A673 (cell line): ENCODE measurements at places on chromosomes 12 and 14. TPM values are rescaled to one million over a fixed set of nuclear protein-coding genes. Genes with fewer than 3 reads are reported as not detected.
A peak's percentile ranks its signal among the peaks of the same experiment; 100 is the strongest.

TEX52 gene
- 0.44 TPM in 1 of 2 replicates, not detected in the other for total RNA-seq

PDZRN4 gene
- not detected in 2 replicates for total RNA-seq

LRTM2 gene
- not detected in 2 replicates for total RNA-seq

TAS2R42 gene
- not detected in 2 replicates for total RNA-seq

RPAP3 gene
- 70.5 and 81.1 TPM in 2 replicates for total RNA-seq

SLCO1C1 gene
- 1.5 TPM in 1 of 2 replicates, not detected in the other for total RNA-seq

KRT78 gene
- not detected in 2 replicates for total RNA-seq

A2M gene
- total RNA-seq, result 1.3 and 2.0 TPM in 2 replicates

PLA2G1B gene
- total RNA-seq, result not detected in 2 replicates

INHBC gene
- not detected in 2 replicates for total RNA-seq

RPGRIP1 gene
- 0.86 and 0.98 TPM in 2 replicates for total RNA-seq

DNA sequence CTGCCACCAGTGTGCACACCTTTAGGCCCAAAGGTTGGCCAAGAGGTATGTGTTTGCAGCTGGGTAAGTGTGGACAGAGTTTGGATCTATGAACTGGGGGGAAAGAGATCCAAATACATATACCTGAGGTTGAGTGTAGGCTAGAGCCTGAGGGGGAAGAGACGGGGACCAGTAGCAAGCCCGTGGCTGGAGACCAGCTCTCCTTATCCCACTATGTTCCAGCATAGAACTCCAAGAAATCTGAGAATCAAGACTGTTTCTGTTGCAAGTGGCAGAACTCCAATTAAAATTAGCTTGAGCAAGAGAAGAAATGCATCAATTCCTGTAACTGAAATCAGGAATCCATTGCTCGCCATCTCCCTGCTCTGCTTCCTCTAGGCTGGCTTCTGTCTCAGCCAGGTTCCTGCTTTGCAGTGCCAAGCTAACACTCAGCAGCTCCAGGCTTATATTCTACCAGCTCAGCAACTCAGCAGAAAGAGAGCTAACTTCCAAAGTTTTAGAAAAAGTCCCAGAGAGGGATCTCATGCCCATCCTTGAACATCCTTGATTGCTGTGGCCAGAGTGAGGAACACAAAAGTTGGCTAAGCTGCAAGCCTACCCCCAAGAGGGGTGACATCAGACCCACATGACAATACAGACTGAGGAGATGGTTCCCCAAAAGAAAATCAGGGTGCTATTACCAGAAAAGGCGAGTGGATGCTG, 1.5 kb upstream of the PCK2 start:
- H3K27me3 ChIP-seq, result no peaks in the 10 kb centered on the region
- peak overlapping the region; percentile 94 for H3K27ac ChIP-seq
- no peaks in the 10 kb centered on the region for H3K36me3 ChIP-seq
- H3K4me3 ChIP-seq, result no peak overlapping the region

DNA sequence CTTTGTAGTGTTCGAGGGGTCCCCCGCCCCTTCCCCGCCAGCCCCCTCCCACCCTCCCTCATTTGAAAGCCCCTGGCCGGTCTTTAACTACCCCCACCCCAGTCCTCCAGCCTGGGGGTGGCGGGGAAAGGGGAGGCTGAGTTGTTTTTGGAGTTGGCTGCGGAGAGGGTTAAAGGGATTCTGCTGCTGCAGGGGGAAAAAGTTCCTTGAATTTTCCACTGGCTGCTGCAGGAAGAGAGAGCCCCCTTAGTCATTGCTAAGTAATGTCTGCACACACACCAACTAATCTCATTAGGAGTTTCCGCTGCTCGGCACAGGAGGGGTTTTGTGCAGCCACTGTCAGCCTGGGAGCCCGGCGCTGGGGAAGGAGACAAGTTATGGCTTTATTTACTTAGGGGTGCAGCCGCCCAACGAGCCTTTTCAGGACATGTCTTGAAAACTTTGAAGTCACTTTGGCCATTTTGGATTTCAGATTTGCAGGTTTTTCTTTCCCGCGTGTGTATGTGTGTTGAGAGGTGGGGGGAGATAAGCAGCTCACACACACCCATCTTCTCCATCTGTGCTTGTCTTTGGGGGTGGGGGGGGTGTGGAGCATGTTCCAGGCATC, 1.8 kb downstream of the ELK3 start:
- no peaks in the 10 kb centered on the region for H3K36me3 ChIP-seq
- peak overlapping the region; percentile 92 for H3K4me3 ChIP-seq
- H3K27ac ChIP-seq, result peak overlapping the region; percentile 97
- peak; percentile 96 for DNase-seq
- no peaks in the 10 kb centered on the region for H3K27me3 ChIP-seq

DNA sequence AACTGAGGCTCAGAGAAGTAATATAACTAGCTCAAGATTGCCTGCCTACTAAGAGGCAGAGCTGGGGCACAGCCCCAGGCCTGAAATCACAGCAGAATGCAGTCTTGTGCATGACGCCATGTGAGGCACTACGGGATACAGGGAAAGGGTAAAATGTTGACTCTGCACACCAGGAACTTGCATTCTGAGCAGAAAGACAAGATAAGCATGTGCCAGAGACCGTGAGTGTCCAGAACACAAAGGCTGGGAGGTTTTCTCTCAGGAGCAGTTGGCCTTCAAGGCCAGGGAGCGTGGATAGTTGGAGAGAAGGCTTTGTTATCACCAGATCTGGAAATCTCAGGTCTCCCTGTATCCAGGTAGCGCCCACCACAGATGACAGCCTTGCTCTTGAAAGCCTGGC, 23.2 kb upstream of the MLEC start:
- H3K36me3 ChIP-seq, result no peaks in the 10 kb centered on the region
- H3K27me3 ChIP-seq, result no peaks in the 10 kb centered on the region
- DNase-seq, result no peak
- H3K4me1 ChIP-seq, result peaks cover 3% of the 10 kb centered on the region

GRCh38 chr14:49516286-49516685, 69.9 kb downstream of the RPS29 start:
- no peaks in the 10 kb centered on the region for H3K4me1 ChIP-seq
- DNase-seq, result no peak
- no peak overlapping the region for H3K27ac ChIP-seq
- H3K36me3 ChIP-seq, result no peaks in the 10 kb centered on the region
- H3K4me3 ChIP-seq, result no peak overlapping the region

- H3K36me3 ChIP-seq, result no peaks in the 10 kb centered on the region
- peak; percentile 94 for DNase-seq
- H3K27me3 ChIP-seq, result no peaks in the 10 kb centered on the region
- peak overlapping the region; percentile 10 for H3K4me3 ChIP-seq
- peak overlapping the region; percentile 67 for H3K27ac ChIP-seq
Measured at GRCh38 chr14:71235875-71236274, 328.6 kb downstream of the PCNX1 start.

GRCh38 chr12:42767326-42767954, 177.9 kb upstream of the PRICKLE1 start:
- H3K4me1 ChIP-seq, result no peaks in the 10 kb centered on the region
- no peak overlapping the region for H3K27ac ChIP-seq
- no peak overlapping the region for H3K4me3 ChIP-seq
- DNase-seq, result no peak
- no peaks in the 10 kb centered on the region for H3K36me3 ChIP-seq

GRCh38 chr12:32252199-32253073, 145.8 kb downstream of the BICD1 start:
- H3K27me3 ChIP-seq, result no peaks in the 10 kb centered on the region
- H3K4me3 ChIP-seq, result no peak overlapping the region
- H3K27ac ChIP-seq, result no peak overlapping the region

- no peaks in the 10 kb centered on the region for H3K36me3 ChIP-seq
- H3K27ac ChIP-seq, result no peak overlapping the region
- no peak overlapping the region for H3K4me3 ChIP-seq
- H3K27me3 ChIP-seq, result peaks cover 23% of the 10 kb centered on the region
- no peaks in the 10 kb centered on the region for H3K4me1 ChIP-seq
- DNase-seq, result no peak
Measured at GRCh38 chr12:3458041-3458440, 33.0 kb upstream of the PRMT8 start.

- no peaks in the 10 kb centered on the region for H3K36me3 ChIP-seq
- DNase-seq, result peak; percentile 74
- peaks cover 16% of the 10 kb centered on the region for H3K4me1 ChIP-seq
- H3K4me3 ChIP-seq, result no peak overlapping the region
- H3K27ac ChIP-seq, result no peak overlapping the region
Measured at GRCh38 chr12:93766796-93767523, 89.8 kb downstream of the CRADD start.

- H3K27ac ChIP-seq, result no peak overlapping the region
- H3K36me3 ChIP-seq, result no peaks in the 10 kb centered on the region
- no peak for DNase-seq
- H3K4me1 ChIP-seq, result peaks cover 13% of the 10 kb centered on the region
- H3K27me3 ChIP-seq, result no peaks in the 10 kb centered on the region
Measured at GRCh38 chr14:51454351-51454750, 197.4 kb upstream of the FRMD6 start.

GRCh38 chr14:35818346-35819115, 7.6 kb upstream of the BRMS1L start:
- H3K27ac ChIP-seq, result no peak overlapping the region
- no peaks in the 10 kb centered on the region for H3K36me3 ChIP-seq
- H3K4me3 ChIP-seq, result no peak overlapping the region
- H3K27me3 ChIP-seq, result no peaks in the 10 kb centered on the region
- DNase-seq, result peak; percentile 77

DNA sequence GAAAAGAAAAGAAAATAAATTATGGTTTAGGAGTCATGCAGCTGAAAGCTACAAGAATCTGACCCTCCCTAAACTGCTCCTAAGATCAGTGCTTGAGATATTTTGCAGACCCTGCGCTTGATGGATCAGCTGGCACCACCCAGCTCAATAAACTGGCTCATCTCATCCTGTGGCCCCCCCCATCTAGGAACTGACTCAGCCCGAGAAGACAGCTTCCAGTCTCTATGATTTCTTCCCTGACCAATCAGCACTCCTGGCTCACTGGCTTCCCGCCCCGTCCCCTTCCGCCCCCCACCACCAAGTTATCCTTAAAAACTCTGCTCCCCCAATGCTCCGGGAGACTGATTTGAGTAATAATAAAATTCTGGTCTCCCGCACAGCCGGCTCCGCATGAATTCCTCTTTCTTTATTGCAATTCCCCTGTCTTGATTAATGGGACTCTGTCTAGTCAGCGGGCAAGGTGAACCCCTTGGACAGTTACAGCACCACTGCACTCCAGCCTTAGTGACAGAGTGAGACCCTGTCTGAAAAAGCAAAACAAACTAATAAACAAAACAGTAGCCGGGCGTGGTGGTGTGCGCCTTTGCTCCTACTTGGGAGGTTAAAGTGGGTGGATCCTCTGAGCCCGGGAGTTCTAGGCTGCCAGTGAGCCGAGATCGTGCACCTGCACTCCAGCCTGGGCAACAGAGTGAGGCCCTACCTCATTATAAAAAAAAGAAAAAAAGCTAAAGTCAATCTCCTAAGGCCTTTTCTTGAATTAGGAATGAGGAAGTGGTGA, 24.5 kb upstream of the SPTLC2 start:
- H3K36me3 ChIP-seq, result no peaks in the 10 kb centered on the region
- H3K27ac ChIP-seq, result no peak overlapping the region
- H3K27me3 ChIP-seq, result no peaks in the 10 kb centered on the region
- H3K4me3 ChIP-seq, result no peak overlapping the region

DNA sequence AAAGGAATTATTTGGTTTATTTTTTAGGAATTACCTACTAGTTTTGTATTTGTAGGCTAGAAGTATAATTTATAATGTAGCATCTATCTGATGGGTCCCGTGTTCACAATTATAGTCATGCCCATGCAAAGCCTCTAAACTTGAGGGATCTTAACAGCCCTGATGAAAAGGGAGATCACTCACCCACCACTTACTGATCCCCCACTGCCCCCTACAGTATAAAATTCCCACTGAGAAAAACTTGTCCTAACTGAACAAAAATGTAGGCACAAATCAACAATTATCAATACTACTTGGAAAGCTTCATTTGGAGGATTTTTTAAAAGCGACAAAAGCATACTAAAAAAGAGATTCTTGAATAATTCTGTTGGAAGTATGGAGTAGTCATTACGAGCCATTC, 21.0 kb downstream of the WIF1 start:
- peaks cover 40% of the 10 kb centered on the region for H3K27me3 ChIP-seq
- no peaks in the 10 kb centered on the region for H3K36me3 ChIP-seq
- H3K4me3 ChIP-seq, result no peak overlapping the region
- DNase-seq, result peak; percentile 17

DNA sequence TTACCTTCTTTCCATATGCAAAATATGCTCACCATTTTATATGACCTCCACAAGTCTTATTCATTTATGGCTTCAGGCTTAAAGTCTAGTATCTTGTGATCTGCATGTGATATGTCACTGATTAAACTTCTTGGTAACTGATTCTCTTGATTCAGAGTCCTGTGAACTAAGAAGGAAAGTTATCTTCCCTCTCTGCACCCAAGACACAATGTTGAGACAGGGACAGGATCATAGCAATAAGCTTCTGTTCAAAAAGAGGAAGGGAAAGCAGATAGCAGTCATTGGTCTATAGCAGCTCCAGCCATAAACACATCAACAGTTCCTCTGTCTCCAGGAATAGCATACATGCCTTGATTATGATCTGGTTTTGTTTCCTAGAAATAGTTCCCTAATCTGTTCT, 103.1 kb downstream of the UNC79 start:
- no peaks in the 10 kb centered on the region for H3K36me3 ChIP-seq
- H3K27me3 ChIP-seq, result no peaks in the 10 kb centered on the region
- no peak overlapping the region for H3K4me3 ChIP-seq
- H3K4me1 ChIP-seq, result no peaks in the 10 kb centered on the region

DNA sequence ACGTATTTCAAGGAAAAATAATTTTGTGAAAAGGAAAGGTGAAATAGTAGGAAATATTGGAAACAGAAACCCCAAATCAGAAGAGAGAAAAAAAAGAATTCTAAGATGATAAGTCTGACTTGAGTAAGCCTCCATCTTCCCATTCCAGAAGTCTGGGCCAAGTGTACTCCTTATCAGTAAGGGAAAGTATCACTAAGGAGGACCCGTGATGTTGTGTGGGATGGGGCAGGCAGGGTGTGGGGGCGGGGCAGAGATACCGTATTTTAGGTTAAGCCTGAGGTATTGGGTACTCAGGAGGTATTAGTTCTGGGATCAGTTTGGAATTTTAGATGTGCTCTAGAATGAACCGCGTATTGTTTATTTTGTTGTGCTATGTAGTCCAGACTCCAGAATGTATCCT, 33.8 kb upstream of the PSMA6 start:
- H3K4me3 ChIP-seq, result no peak overlapping the region
- no peaks in the 10 kb centered on the region for H3K36me3 ChIP-seq
- H3K27me3 ChIP-seq, result no peaks in the 10 kb centered on the region
- no peaks in the 10 kb centered on the region for H3K4me1 ChIP-seq
- no peak for DNase-seq

DNA sequence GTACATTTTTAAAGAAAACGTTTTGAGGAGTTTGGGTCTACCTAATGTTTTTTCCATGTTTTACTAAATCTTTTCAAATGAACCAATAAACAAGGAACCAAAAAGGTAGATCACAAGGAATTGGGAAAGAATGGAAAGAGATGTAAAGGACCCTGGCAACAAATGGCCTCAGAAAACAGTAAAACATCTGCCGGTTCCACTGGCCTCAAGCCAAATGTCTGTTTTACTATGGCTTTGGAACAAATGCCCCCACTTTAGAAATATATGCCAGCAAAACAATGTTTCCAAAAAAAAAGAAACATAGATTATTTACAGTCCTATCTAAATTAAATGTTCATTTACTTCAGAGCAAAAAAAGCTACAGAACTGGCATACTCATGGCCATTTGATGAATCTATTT, 3.0 kb downstream of the TRMT5 start:
- no peak overlapping the region for H3K27ac ChIP-seq
- no peak overlapping the region for H3K4me3 ChIP-seq
- DNase-seq, result no peak
- peaks cover 39% of the 10 kb centered on the region for H3K36me3 ChIP-seq
- H3K27me3 ChIP-seq, result no peaks in the 10 kb centered on the region
- peaks cover 22% of the 10 kb centered on the region for H3K4me1 ChIP-seq

GRCh38 chr12:55724226-55724939, 4.2 kb downstream of the RDH5 start:
- no peak overlapping the region for H3K4me3 ChIP-seq
- peaks cover 14% of the 10 kb centered on the region for H3K4me1 ChIP-seq
- H3K27me3 ChIP-seq, result no peaks in the 10 kb centered on the region
